Activated B cell treated with CpG ODN at 0.5 μM for 24 hours (primary cell): ENCODE measurements at places on chromosomes 4 and X.

- no peaks in the 10 kb centered on the region for H3K27me3 ChIP-seq
- no peaks in the 10 kb centered on the region for H3K36me3 ChIP-seq
- DNase-seq = no peak
- no peak overlapping the region for H3K4me3 ChIP-seq
Measured at GRCh38 chrX:149807747-149808458, 26.2 kb downstream of the MAGEA9 start.

DNA sequence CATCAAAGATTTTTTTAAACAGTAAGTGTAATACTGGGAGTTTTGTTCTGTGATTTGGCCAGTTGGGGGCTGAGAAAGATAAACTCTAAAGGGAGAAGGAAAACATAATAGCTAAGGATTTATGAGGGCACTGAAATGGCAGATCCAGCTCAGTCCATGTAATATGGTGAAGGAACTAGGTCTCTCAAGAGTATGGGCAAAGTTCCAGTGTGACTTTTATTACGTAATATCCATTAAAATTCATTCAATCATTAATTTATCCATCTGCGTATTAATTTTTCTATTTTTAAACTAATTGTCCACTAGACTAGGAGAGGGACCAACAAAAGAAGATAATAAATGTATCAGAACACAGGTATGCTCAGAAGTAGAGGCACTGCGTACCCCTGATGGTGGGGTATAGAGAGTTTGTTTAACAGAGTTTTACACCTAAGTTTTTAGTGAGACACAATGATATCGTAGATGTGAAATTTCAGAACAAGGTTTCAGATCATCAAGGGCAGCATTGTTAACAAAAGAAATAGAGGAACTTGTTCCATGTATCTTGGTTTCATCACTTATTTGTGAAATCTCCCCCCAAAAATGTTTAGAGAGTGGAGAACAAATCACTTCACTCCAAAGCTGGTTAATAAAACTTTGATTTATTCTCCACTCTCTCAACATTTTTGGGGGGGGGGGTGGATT lies 351.1 kb downstream of the GRXCR1 start:
- no peaks in the 10 kb centered on the region for H3K27me3 ChIP-seq
- H3K36me3 ChIP-seq = no peaks in the 10 kb centered on the region
- H3K27ac ChIP-seq = no peak overlapping the region

- no peak for DNase-seq
- H3K4me3 ChIP-seq = no peak overlapping the region
- H3K27me3 ChIP-seq = no peaks in the 10 kb centered on the region
- no peaks in the 10 kb centered on the region for H3K4me1 ChIP-seq
- no peaks in the 10 kb centered on the region for H3K36me3 ChIP-seq
- no peak overlapping the region for H3K27ac ChIP-seq
Measured at GRCh38 chr4:124913237-124913636, 200.7 kb upstream of the ANKRD50 start.

GRCh38 chr4:40924096-40924792 lies 174.5 kb downstream of the NSUN7 start:
- H3K4me1 ChIP-seq = no peaks in the 10 kb centered on the region
- H3K36me3 ChIP-seq = no peaks in the 10 kb centered on the region
- peaks cover 15% of the 10 kb centered on the region for H3K27me3 ChIP-seq

DNA sequence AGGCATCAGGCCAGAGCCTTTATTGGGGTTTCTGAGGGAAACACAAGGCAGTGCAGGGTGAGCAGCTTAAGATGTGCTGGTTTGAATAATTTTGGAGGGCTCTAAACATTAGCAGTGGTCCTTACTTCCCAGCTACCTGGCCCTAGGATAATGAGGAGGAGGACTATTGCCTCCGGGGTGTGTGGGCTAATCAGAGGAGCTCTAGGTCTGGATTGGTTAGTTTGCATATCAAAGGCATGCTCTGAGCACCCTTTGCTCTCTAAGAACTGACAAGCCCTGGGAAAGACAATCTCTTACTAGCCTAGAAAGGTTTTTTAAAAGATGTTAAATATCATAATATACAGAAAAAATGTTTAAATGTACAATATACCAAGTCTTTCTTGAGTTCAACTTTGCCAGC lies 58.4 kb downstream of the RXFP1 start:
- DNase-seq = no peak
- no peaks in the 10 kb centered on the region for H3K4me1 ChIP-seq
- no peak overlapping the region for H3K4me3 ChIP-seq
- no peak overlapping the region for H3K27ac ChIP-seq
- no peaks in the 10 kb centered on the region for H3K36me3 ChIP-seq

DNA sequence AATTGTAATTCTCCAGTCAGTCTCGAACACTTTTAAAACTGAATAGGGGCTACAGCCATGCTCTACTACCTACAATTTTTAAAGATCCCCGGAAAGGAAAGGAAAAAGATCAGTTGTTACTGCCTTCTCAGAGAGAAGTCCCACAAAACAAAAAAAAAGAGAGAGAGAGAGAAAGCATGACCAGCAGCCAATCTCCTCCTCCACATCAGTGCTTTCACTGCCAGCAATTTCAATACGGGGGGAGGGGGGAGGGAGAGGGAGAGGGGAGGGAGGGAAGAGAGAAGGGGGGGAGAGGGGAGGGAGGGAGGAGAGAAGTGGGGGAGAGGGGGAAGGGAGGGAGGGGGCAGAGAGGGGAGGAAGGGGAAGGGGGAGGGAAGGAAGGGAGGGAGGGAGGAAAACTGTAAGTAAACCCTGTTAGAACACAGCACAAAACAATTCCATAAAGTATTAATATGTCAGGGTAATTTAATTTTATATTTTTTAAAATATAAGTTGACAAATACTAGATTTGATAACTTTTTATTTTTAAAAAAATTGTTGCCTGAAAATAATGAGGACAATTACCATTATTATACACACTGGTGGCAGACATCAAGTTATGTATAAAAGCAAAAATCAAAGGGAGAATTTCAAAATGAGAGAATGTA lies 108.0 kb downstream of the LRBA start:
- H3K27me3 ChIP-seq = no peaks in the 10 kb centered on the region
- H3K36me3 ChIP-seq = peaks cover 84% of the 10 kb centered on the region
- DNase-seq = no peak
- H3K4me3 ChIP-seq = no peak overlapping the region
- H3K4me1 ChIP-seq = peaks cover 3% of the 10 kb centered on the region

DNA sequence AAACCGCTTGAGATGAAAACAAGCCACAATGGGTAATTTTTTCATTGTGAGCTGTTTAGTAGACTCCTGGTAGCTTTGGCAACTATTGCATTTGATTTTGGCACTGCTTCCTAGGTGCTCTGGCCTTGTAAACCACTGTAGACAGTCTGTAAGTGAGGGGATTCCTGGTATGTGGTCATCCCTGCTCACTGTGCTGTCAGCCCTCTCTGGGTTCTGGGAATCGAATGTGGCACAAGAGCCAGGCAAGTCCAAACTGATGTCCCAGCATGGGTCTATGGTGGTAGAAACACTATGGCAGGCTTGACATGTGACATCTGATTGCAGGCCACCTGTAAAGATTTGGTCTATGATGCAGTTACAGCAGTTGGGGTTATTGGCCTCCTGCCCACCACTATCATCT lies 2.5 kb downstream of the USP51 start:
- peaks cover 6% of the 10 kb centered on the region for H3K36me3 ChIP-seq
- H3K27ac ChIP-seq = no peak overlapping the region
- H3K4me1 ChIP-seq = peaks cover 17% of the 10 kb centered on the region
- H3K27me3 ChIP-seq = no peaks in the 10 kb centered on the region

GRCh38 chr4:15501941-15502340 lies 32.3 kb downstream of the CC2D2A start:
- H3K4me1 ChIP-seq = no peaks in the 10 kb centered on the region
- H3K27me3 ChIP-seq = peaks cover 3% of the 10 kb centered on the region
- H3K4me3 ChIP-seq = no peak overlapping the region
- H3K36me3 ChIP-seq = no peaks in the 10 kb centered on the region
- no peak for DNase-seq
- no peak overlapping the region for H3K27ac ChIP-seq

DNA sequence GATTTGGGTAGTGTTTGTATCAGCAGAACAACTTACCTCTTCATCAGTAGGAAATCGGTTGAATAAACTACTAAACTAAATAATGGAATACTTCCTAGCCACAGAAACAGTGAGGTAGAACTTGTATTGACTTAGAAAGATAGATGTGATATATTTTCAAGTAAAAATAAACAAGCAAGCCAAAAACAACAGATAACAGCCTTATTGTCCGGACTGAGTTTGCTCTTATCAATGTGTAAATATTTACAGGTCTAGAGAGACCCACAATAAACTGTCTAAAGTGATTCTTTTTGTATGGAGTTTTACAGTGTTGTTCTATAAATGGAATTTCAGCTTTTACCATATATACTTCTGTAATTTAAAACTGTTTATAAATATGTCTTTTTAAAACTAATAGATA lies 721.8 kb downstream of the ADGRL3 start:
- no peaks in the 10 kb centered on the region for H3K4me1 ChIP-seq
- no peak overlapping the region for H3K27ac ChIP-seq
- H3K36me3 ChIP-seq = no peaks in the 10 kb centered on the region
- no peaks in the 10 kb centered on the region for H3K27me3 ChIP-seq
- H3K4me3 ChIP-seq = no peak overlapping the region

GRCh38 chr4:38752372-38752940 lies 30.3 kb downstream of the TLR10 start:
- peaks cover 7% of the 10 kb centered on the region for H3K36me3 ChIP-seq
- peaks cover 16% of the 10 kb centered on the region for H3K4me1 ChIP-seq
- DNase-seq = no peak
- no peak overlapping the region for H3K4me3 ChIP-seq
- no peaks in the 10 kb centered on the region for H3K27me3 ChIP-seq

GRCh38 chrX:25144043-25144940 lies 128.5 kb upstream of the ARX start:
- no peaks in the 10 kb centered on the region for H3K36me3 ChIP-seq

DNA sequence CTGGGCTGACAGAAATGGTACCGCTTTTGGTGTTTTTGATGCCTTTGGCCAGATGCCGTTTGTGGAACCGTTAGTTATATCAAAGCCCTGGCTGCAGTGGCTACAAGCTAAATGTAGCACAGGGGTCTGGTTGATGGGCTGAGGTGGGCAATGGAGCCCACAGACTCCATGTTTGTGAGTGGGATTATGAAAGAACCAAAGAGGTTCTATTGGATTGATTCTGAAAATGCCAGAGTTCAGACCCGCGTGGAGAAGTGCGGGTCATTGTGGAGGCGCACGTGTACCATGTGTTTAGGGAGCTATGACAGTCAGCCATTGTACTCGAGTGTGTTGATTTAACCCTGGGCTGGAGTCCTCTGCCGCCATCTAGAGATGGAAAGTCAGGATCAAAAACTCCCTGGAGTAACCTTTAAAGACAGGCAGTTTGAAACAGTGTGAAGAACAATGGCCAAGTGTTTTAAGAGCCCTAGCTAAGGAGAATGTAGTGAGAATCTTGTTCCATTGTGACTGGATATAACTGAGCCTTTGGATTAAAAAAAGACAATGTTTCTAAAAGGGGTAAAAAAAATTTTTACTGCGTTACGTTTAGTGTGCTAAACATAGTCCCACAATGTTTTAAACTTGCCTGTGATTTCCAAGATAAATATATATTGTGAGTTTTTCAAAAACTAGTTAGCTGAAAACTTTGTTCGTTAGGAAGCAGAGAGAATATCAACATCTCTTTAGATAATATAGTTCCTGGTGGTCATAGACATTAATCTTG lies 12.7 kb downstream of the ART3 start:
- no peaks in the 10 kb centered on the region for H3K36me3 ChIP-seq
- peaks cover 8% of the 10 kb centered on the region for H3K4me1 ChIP-seq
- no peak for DNase-seq
- no peaks in the 10 kb centered on the region for H3K27me3 ChIP-seq
- H3K27ac ChIP-seq = no peak overlapping the region

DNA sequence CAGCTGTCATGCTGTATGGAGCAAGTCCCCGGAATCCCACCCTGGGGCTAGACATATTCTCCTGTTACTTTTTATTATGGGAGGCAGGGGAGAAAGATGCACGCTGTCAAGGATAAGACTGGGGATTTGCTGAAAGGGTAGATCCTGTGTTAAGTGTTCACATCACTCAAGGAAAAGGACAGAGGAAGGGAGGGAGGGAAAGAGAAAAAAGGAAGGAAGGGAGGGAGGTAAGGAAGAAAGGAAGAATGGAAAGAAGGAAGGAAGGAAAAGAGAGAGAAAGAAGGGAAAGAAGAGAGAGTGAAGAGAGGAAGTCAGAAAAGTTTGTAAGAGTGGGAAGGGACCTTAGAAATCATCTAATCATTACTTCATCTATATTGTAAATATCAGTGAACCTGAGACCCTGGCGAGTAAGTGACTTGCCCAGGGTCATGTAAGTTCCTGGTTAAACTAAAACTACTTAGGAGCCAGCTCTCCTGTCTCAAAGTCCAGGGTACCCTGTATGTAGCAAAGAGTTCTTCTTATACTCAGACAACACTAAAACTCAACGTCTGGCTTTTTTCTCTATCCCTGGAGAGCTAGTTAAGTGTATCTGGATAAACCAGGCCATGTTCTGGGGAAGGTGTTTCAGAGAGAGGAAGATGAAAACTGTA lies 47.2 kb upstream of the MSX1 start:
- no peak for DNase-seq
- no peaks in the 10 kb centered on the region for H3K36me3 ChIP-seq
- H3K4me3 ChIP-seq = no peak overlapping the region
- no peak overlapping the region for H3K27ac ChIP-seq

GRCh38 chrX:13033193-13033592 lies 11.2 kb downstream of the FAM9C start:
- DNase-seq = no peak
- H3K27me3 ChIP-seq = no peaks in the 10 kb centered on the region
- peaks cover 29% of the 10 kb centered on the region for H3K4me1 ChIP-seq
- H3K4me3 ChIP-seq = no peak overlapping the region
- no peak overlapping the region for H3K27ac ChIP-seq

DNA sequence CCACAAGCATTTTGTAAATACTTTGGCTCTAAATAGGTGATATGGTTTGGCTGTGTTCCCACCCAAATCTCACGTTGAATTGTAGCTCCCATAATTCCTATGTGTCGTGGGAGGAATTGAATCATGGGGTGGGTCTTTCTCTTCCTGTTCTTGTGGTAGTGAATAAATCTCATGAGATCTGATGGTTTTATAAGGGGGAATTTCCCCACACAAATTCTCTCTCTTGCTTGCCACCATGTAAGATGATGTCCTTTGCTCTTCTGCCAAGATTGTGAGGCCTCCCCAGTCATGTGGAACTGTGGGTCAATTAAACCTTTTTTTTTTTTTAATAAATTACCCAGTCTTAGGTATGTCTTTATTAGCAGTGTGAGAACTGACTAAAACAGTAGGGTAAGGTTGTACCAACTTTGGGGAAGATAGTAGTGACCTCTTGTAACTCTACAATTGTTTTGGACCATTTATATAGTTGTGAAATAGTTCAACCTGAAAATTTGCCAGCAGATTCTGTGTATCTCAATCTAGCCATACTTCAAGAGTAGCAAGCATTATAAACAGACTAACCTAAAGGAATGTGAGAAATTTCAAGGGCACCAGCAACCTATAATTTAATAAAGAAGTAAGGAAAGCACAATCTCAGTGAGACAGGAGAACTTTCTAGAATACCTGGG lies 727.8 kb downstream of the GRID2 start:
- H3K4me1 ChIP-seq = peaks cover 2% of the 10 kb centered on the region
- DNase-seq = no peak
- no peaks in the 10 kb centered on the region for H3K27me3 ChIP-seq

GRCh38 chr4:156718226-156718625 lies 253.4 kb downstream of the PDGFC start:
- H3K4me1 ChIP-seq = no peaks in the 10 kb centered on the region
- no peak overlapping the region for H3K4me3 ChIP-seq
- no peaks in the 10 kb centered on the region for H3K27me3 ChIP-seq
- DNase-seq = no peak

GRCh38 chr4:86835677-86836076 lies 13.5 kb downstream of the SLC10A6 start:
- H3K36me3 ChIP-seq = no peaks in the 10 kb centered on the region
- H3K27me3 ChIP-seq = no peaks in the 10 kb centered on the region
- H3K4me1 ChIP-seq = no peaks in the 10 kb centered on the region
- no peak for DNase-seq
- no peak overlapping the region for H3K27ac ChIP-seq
